ENCODE measurements at places on chromosomes 2 and 18.

DNA sequence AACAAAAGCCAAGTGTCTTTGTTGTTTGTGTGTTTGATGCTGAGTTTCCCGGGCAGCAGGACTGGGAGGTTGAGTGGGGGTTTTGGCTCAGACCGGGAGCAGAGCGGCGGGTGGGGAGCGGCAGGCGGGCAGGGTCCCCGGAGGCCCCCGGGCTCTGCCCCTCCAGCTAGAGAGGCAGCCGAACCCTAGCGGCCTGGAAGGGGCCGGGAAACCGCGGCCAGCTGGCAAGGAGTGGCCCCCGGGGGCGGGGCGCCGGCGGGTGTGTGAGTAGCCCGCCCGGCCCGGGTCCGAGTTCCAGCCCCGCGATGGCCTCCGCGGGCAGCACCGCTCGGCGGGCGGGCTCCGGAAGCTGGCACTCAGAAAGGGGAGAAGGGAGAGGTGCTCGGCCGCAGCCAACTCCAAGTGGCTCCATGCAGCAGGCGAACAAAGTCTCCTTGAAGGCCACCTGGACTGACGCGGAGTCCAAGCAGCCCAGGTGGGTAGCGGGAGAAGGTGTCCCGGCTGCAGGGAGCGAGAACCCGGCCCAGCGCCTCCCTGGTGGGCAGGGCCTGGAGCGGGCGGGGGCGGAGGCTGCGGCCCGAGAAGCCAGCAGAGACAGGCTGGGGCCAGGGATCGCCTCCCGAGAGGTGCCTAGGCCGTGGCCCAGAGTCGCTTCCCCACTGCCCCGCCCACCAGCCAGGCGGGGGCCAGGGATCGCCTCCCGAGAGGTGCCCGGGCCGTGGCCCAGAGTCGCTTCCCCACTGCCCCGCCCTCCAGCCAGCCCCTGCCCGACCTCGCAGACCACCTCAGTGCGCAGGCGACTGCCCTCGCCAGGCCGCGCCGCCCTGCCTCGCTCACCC is at the start of gene ANKRD53:
Gene ANKRD53, plus strand, starts transcription at position 290 of the 839 bp plus-strand sequence. Its CDS starts 16 bp downstream, at position 306.
- no peak for DNase-seq

GRCh38 chr18:48869591-48869990 is 81.2 kb downstream of the SMAD7 start:
- DNase-seq: no peak

DNA sequence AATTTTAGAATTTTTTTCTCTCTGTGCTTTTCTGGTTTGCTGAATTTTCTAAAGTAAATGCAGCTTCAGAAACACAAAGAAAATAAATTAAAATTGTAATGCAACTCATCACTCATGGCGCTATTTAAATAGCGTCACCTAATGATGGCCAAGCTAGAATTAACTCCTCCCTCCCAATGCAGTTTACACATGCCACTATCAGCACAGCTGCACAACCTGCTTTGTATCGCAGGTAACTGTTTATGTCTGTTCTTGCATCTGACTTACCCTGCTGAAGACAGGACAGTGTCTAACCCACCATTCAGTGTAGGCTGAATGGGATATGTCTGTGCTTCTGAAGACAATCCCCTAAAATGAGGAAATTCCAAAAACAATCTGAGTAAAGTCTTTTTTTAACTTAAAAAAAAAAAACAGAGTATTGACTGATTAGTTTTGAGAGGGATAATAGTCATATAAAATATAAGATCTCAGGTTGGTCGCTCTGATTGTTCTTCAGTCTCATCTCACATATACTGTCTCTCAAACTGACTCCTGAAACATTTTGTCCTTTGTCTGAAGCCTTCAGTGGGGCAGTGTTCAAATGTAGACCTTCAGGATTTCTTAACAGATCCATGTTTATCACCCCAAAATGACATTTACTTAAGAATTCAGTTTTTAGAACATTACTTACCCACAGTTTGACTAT is 271.4 kb downstream of the ZEB2 start:
- DNase-seq: no peak

DNA sequence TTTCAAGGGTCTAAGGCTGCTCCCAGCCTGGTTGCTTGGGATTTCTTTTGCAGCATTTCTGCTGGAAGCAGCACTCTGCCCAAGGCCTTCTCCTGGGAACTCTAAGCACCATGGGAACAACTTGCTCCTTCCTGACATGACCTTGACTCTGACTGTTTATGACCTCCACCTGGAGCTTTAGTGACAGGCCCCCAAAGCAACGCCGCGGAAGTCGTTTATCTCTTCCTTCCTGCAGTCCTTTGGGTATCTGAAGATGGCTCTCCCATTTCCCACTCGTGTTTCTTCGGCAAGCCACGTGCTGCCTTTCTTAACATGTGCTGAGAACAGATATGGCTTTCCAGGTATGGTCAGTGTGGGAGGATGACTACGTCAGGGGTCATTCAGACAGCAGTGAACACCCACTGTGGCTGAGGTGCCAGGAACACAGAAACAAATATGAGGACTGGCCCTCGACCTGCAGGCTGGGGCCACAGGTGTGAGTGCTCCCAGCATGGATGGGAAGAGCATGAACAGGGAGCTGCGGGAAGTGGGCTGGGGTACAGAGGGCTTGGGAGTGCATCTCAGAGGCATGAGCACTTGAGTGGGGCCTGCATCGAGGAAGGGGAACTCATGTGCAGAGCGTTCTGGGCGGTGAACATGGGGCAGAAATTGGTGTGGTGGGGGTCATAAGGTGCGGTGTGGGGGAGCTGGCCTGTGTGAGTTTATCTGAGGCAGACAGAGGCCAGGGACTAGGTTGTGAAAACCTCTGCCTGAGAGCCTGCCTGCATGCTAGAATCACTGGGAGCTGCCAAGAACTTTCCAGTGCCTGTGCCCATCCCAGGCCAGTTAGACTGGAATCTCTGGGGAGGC is 140.5 kb downstream of the TSN start:
- DNase-seq: no peak
